ENCODE measurements at places on chromosomes 7 and 10.

DNA sequence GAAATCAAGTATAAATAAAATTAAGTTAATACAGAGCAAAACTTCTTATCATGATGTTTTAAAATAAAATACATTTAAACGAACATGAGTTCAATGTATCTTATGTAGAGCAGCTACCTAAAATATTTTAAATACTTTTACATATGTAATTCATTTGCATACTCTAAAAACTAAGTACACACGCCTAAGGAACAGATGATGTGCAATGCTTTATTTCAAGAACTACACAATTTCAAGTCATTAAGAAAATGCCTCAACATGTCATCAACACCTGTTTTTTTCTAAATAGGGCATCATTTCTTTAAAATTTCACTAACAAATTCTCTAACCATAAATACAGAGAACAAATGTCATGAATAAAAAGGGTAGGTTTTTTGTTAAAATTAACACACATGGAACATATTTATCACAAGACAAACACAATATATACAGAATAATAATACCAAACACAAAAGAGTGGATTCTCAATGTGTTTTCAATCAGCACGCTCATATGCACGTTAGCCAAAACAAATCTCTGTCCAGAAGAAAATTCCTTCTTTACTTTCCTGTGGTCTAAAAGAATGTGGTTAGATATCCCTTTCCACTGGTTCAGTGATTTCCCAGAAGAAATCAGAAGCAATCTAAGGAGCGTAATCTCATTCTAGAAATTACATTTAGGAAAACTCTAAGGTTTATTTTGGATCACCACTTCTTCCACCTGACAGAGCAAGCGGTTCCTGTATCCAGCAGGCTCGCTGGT, 73.0 kb upstream of the PFKP start:
- no peak for DNase-seq

- no peak for DNase-seq
These were observed 260.6 kb downstream of the POU6F2 start for GRCh38 chr7:39238234-39238869.

DNA sequence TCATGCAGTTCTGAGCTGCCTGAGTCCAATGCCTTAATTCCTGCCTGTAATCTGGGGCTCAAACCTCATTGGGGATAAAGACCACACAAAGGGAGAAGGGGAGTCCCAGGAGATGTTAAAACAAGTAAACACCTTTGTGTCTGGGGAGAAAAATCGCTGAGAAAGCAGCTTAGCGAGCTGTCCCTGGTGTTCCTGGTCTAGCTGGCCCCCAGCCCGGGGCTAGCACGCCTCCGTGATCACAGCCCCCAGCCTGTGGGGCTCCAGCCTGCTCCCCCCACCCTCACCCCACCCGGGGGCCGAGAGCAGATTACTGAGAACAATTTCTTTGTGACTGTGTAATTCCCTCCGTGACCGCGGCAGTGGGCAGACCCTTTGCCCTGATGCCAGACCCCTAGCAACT, 24.8 kb downstream of the DPCD start:
- DNase-seq = no peak

GRCh38 chr10:101087965-101088364, 26.2 kb downstream of the KAZALD1 start:
- DNase-seq = no peak

DNA sequence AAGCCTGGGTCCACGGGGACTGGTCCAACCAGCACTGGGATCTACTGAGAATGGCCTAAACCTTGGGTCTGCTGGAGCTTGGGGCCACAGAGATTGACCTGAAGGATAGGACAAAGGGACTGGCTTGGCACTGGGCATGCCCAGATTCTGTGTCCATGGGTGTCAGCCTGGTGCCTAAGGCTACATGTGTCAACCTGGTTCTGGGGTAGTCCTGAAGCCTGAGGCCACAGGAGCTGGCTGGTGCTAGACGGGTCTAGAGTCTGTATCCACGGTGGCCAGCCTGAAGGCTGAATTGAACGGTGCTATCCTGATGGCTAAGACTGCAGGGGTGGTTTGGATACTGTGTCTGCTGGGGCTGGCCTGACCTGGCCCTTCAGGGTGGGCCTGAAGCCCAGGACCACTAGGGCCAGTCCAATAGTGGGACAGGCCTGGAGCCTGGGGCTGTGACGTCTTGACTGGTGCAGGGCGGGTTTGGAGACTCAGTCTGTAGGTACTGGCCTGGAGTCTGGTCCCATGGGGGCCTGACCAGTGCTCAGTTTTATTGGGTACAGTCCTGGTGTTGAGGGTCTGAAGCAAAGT, 152.4 kb upstream of the HPS1 start:
- DNase-seq = no peak

DNA sequence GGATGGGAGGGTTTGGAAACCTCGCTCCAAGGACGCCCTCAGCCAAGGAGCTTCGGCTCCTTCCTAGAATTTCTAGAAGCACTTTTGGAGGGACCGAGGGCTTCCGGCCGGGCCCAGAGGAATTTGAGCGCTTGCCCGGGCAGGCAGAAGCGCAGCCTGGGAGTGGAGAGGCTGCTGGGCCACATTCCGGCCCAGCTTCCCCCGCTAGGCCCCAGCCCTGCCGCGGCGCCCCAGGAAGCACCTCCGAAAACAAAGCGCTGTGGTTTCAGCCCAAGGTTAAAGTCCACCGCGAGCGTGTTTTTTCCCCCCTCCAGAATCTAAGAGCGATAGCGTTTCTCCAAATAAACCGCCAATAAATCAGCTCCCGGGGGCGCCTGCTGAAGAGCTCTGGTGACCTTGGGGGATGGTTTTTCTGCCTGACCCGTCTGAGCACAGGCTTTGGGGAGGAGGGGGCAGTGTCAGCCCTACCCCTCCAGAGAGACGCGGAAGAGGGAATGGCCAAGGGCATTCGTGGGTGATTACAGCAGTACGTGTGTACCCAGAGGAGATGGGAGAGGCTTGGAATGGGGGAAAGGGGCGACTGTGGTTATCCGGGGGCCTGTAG, 5.7 kb upstream of the TNRC18 start:
- DNase-seq = peak; percentile 81

DNA sequence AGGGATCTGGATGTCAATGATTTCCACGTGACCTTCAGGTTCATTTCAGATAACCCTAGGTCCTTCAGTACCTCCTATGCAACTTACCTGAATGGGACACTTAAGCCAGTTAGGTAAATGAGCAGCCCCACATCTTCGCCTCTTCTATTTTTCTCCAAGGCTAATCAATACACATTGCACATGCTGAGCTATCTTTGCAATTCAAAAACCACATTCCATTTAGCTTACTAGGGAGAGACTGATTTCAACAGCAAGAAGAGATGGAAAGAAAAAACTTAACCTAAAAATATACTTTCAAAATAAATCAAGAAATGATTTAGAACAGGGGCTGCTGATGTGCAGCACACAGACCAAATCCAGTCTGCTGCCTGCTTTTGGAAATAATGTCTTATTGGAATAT, 81.8 kb upstream of the CDCA7L start:
- DNase-seq = no peak

DNA sequence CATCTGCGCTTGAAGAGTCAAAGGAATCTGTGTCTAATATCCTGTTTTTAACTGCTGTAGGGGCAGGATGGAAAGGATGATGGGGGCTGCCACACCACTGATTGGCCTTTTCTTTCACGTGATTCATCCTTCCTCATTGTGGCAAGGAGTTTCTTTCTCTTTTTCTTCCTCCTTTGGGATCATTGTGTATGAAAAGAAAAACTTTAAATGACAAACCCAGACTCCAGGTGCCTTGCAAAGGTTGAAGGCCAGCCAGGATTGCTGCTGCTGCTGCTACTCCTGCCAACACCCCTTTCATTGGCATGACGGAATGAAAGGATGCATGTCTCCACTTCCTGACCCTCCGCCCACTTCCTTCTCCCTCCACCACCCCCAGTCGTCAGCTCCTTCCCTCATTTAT, 6.5 kb upstream of the OIT3 start:
- DNase-seq = no peak

- DNase-seq = no peak
These were observed 107.0 kb downstream of the PTPN20 start for GRCh38 chr10:47018026-47018735.

GRCh38 chr7:36788825-36789470, 64.7 kb upstream of the AOAH start:
- DNase-seq = no peak

DNA sequence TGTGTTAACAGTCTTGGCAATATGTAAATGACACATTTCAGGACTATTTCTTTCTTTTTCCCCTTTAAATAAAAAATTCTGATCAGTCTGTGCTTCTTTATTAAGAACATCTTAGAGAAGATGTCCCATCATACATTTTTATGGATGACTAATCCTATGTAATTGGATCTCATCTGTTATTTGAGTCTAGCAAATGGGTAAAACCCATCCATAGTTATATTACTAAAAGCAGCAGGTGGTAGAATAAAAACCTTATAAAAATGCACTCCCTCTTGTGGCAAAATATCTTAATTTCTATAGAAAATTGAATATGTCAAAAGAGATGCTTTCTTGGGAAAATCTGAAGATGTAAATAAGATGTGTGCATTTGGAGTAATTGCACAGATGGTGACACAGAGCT, 35.3 kb downstream of the TRRAP start:
- DNase-seq = no peak

DNA sequence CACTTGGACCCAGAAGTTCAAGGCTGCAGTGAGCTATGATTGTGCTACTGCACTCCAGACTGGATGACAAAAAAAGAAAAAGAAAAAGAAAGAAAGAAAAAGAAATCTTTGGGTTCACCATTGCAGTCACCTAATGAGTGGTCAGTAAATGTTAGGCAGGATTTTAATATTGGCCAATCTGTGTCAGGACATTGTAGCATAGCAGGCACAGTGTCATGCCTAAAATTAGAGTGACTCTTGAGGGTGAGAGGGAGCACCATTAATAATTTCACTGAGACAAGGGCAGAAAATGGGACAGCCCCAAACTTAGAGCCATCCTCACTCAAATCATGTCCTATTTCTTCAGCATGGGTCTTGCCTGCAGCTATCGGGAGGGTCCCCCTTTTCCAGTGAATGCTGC, 221.6 kb upstream of the NRP1 start:
- DNase-seq = no peak

GRCh38 chr7:15433151-15433550, 128.7 kb downstream of the AGMO start:
- DNase-seq = no peak

GRCh38 chr10:73625004-73625883, 16.0 kb downstream of the MYOZ1 start:
- peak; percentile 84 for DNase-seq

- no peak for DNase-seq
These were observed 308.0 kb upstream of the KCND2 start for GRCh38 chr7:119964788-119965542.

GRCh38 chr7:104962781-104963180, 51.2 kb upstream of the KMT2E start:
- no peak for DNase-seq

DNA sequence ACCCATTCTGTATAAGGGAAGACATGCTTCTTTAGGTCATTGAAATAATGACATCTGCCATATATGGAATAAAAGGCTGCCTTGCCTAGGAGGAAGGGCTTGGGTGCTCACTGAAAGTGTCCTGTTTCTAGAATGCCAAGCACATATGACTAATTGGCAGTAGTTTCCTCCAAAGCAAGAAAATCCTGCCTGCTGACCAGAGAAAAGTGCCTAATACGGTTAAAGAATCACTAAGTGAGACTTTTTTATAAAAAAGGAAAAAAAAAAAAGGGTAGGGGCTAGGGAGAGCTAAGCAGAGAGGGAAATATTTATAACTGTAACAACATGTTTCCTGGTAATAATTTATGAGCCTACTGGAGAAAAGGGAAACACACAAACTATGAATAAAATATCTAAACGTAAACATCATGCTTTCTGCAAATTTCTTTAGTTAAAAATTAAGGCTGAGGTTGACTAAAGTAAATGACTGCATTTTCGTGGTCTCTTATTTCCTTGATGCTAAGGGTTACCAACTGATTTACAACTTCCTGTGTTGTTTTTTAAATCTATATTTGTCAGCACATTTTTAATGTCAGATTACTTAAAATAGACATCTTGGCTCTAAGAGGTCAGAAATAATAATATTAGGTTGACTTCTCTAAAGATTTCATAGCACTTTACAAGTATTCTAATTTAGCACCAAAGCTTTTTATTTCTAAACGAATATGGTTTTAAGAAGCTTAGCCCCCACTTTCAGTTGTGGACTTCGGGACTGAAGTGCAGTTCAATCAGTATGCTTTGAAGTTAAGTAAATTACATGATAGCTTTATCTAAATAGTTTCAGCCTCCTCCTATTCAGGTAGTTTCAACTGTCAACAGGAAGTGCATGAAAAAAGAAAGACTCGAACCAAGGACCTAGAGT, 89.6 kb downstream of the CABCOCO1 start:
- no peak for DNase-seq

GRCh38 chr7:16080131-16080530, 341.2 kb downstream of the CRPPA start:
- DNase-seq = no peak

- DNase-seq = no peak
These were observed 2.3 kb upstream of the MORN4 start for GRCh38 chr10:97635577-97635976.

DNA sequence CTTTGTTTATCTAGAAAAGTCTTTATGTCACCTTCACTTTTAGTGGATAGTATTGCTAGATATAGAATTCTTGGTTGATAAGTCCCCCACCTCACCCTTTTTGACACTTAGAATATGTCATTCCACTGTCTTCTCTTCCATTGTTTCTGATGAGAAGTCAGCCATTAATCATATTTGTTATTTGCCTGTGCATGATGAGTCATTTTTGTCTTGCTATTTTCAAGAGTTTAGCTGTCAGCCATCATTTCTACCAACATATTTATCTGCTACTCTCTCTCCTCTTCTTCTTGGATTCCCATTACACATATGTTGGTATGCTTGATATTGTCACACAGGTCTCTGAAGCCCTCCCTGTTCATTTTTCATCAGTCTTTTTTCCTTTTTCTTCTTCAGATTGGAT, 160.8 kb upstream of the TCF7L2 start:
- DNase-seq = no peak

GRCh38 chr10:124162136-124162535, 68.7 kb upstream of the CHST15 start:
- no peak for DNase-seq

- no peak for DNase-seq
These were observed 106.9 kb upstream of the FAM3C start for GRCh38 chr7:121503039-121503438.

DNA sequence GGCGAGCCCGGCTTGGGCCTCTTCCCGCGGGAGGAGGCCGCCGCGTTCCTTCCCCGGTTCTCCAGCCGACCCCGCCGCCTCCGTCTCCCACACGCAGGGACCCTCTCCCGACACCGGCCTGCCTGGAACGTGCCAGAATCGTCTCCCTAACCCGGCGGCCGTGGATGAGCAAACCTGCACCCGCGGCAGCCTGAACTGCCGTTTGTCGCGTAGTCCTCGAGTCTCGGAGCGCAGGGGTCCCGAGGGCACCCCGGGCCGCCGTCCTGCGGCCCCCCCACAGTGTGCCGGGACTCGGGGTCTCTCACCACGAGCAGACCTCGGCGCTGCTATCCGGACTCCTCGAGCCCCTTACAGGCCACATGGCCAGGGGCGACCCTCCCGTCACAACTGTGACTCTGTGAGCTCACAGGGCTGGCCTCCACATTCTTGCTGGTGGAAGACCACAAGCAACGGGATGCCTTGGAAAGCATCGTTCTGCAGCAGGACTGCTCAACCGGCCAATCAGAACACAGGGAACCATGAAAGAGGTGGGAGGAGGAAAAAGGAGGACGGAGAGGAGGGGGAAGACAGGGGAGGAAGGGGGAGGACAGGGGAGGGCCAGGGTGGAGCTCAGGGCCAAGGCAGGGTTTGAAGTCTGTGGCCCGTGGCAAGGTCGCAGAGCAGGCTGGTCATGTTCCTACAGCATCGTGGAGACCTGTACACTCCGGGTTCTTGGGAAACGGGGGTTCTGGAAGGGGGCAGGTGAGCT, 276.9 kb downstream of the DNAJB6 start:
- peak; percentile 79 for DNase-seq
